Stimulated activated CD4-positive, alpha-beta T cell treated with anti-CD3 and anti-CD28 coated beads, TNF-alpha, amount 100 ng/mL, for 24 hours (primary cell): ENCODE measurements at places on chromosomes 2 and 18.

DNA sequence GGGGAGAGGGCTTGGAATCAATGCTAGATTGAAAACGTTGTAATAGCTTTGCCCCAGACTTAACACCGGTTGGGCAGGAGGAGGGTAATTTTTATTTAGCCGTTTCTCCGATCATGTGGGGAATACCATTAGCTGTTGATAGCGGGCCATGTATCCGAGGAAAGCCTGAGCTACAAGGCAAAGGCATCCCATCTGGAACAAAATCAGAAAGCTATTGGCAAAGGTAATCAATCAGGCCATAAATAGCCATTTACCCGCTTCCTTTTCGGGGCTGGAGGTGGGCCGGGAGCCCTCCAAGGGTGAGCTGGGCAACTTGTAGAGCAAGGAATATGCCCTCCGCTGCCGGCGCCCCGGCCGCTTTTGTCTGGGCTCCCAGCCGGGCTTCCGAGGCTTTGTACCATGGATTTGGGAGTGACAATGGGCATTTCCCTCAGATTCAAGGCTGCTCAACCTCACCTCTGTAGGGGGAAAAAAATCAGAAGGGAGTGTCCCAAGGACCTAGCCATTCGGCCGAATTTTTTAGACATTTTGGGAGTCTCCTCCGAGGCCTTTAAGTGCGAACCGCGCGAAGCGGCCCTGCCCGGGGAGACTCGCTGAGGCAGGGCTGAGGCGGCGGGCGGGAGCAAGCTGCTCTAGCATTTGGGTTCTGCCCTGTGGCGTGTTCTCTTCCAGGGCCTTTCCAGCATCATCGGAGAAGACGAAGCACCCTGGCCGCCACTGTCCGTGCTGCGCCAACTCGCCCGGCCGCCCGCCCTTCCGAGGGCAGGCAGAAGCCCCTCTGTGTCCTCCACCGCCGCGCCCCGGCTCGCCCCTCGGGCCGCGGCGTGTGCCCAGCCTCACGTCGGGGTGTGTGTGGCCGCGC, 1.1 kb upstream of the HOXD9 start:
- no peak for DNase-seq

GRCh38 chr2:232097260-232097659, 135.7 kb downstream of the DIS3L2 start:
- DNase-seq: no peak

DNA sequence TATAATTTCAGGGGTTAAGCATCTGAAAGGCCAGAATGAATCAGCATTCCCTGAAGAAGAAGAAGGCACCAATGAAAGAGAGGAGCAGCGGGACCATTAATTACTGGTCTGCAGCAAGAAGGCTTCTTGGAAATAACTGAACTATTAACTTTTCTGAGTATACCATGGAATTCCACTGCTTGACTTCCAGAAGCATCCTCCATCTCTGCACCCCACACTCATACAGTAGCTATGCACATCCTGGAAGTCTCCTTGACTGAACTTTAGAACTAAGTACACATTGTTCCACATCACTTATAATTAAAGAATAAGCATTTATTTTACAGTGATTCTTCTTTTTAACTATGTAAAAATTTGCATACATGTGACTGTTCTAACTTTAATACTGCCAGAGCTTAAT, 131.5 kb downstream of the PPP1R1C start:
- DNase-seq: no peak

DNA sequence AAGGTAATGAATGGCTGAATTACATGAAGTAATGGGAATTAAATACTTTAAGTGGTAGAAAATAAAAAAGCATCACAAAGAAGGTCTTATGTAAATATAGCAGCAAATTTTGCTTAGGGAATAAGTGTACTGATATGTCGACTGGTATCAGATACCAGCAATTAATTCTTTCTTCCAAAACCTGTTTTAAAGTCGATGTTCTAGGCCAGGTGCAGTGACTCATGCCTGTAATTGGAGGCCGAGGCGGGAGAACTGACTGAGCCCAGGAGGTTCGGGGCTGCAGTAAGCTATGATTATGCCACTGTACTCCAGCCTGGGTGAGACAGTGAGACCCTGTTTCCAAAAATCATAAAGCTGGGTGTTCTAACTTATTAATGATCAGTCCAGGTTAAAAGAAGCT, 30.3 kb downstream of the SP3 start:
- no peak for DNase-seq

DNA sequence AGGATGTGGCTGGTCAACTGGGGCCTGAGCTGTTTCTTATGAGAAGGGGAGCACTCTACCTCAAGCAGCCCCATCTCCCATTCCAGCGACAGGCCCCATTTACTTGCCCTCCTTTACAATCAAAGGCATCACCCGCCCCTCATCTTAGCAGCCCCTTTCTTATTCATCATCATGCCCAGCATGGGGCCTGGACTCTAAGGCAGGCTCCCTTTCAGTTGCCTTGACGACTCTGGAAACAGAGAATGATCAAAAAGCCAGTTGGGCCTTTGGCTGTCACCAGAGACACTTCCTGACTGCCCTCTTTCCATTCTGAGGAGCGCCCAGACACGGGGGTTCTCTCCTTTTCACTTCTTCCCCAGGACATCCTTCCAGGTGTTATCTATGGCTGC, 11.2 kb downstream of the CELF4 start:
- no peak for DNase-seq

DNA sequence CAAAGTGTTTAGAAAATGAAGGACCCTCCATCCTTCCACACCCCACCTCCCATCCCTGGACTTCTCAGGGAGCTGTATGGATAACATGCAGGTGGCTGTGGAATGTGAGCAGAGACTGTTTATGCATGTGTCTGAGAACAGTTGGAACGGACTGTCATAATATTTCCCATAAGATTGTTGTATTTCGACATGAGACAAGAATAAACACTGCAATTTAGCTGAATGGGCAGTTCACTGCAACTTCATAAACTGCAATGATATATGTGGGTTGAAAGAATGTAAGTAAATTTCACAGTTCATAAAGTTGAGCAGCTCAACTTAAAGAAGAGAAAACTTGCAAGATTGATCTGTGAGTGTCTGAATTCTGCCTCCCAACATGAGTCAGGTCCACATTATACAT, 74.6 kb downstream of the MEP1B start:
- no peak for DNase-seq

DNA sequence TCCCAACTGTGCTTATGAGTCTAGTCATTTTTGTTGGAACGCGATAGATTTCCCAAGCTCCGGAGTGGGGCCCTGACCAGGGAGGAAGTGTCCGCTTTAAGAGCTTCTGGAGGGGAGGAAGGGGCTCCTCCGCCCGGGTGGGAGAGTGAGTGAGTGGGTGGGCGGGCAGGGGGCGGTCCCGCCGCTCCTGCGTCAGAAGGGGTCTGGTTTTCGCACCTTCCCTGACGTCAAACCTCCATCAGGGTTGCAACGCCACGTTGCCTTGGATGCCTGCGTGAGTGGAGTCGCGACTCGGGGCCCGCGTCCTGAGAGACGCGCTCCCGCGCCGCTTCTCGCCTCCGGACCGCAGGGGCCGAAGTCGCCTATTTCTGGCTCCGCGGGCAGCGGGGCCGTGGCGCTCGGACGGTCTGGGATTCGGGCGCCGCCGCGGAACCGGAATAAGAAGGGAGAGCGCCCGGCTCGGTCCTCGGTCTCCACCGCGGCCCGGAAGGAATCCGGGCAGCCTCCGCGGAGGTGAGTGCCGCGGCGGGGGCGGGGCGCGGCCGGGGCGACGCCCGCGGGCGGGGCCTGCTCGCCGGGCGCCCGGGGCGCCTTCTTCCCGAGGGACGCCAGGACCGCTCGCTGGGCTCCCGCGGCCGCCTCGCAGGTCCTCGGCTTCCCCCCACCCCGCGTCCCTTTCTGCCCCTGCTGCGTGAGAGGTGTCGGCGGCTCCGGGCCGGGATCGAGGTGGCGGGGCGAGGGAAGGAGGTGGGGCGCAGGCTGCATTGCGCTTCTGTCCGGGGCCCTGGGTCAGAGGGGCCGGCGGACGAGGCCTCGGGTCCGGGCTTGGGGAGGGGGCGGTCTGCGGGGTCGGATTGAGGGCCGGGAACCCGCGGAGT, at the start of gene ZDBF2:
ZDBF2 (plus strand) TSS at position 230 of the 878 bp plus-strand sequence. CDS start 7,187 bp downstream, outside the sequence.
- peak; percentile 45 for DNase-seq

DNA sequence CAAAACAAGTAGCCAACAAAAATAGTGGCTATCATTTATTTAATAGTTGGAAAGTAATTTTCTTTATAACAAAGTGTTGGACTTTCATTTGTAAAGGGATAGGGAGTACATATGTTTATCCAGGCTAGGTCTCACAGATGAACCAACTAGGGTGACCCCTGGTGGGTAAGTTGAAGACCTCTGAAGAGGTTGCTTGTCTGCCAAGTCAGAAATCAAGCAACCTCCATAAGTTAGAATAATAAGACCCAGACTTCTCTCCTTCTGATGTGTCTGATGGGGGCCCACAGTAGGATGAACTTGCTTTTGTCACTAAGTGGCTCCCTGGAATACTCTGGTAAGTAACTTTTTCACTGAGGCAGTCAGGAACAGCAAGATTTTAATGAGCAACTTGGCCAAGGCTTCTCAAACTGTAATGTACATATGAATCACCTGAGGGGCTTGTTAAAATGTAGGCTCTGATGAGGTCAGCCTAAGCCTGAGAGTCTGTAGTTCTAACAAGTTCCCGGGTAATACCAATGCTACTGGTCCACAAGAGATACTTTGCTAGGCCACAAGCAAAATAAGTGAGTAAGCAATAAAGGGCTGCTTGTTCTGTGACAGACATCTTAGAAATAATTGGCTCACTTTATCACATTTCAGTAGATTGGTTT, 319.6 kb downstream of the PIK3C3 start:
- no peak for DNase-seq

- no peak for DNase-seq
These were observed 252.6 kb downstream of the TTC32 start for GRCh38 chr2:19649142-19649541.

- DNase-seq: no peak
These were observed 215.8 kb downstream of the NDUFA10 start for GRCh38 chr2:239809391-239809790.

DNA sequence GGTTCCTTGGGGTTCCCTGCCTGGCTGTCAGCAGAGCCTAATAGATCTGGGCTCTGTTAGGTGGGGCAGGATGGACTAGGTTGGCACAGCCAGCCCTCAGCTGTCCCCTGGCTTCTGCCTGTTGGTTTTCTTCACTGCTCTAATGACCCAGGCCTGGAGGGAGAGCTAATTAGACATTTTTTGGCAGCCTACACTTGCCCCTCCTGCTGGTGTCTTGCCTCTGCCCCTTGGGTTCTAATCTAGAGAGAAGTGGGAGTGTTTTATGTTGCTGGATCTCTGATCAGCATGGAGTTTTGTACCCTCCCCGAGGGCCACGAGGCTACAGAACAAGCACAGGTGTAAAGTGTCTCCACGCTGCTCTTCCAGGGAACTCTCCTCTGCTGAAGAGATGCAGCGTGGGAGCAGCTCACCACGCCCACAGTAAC, 199.4 kb upstream of the RASGRP3 start:
- DNase-seq: no peak
